ENCODE measurements at places on chromosomes 1 and 21.

DNA sequence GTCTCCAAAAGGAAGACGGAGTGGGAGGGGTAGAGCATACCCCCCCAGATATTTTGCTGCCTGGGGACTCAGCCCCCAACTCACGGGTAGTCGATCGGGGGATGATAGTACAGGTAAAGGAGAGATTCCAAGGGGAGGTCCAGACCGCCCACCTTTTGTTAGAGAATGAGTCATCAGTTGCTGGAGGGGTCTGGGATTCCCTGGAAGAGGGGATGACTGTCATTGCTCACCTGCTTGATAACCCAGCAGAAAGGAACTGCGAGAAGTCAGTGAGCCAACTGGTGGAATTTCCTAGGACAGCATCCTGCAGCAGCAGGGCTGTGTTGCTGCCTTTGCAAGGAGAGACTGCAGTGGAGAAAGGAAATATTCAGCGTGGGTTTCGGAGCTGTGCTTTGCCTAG lies 64.4 kb downstream of the MACF1 start:
- no peak for DNase-seq

GRCh38 chr1:68028566-68028965 lies 21.9 kb downstream of the DIRAS3 start:
- DNase-seq: no peak

DNA sequence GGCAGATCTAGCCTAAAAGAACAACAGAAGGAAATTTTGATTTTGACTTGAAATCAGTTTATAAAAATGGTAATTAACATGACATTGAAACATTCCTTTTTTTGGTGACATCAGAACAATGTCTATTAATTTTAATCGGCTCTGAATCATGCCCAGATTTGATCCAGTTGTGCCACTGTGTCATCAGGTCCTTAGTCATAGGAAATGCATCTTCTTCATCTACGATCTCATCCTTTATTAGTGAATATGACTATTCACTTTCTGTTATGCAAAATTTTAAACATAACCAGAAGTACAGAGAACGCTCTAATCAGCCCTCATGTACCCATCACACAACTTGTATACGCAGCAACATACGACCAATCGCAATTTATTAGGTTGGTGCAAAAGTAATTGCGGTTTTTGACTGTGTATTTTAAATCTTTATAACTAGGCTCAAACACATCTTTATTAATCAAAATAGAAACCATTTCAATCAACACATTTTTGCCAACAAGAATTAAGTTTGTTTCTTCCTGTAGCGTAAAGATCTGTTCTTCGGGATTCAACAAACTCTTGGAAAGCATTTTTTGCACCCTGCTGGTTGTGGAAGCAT lies 40.3 kb upstream of the TLR5 start:
- no peak for DNase-seq

DNA sequence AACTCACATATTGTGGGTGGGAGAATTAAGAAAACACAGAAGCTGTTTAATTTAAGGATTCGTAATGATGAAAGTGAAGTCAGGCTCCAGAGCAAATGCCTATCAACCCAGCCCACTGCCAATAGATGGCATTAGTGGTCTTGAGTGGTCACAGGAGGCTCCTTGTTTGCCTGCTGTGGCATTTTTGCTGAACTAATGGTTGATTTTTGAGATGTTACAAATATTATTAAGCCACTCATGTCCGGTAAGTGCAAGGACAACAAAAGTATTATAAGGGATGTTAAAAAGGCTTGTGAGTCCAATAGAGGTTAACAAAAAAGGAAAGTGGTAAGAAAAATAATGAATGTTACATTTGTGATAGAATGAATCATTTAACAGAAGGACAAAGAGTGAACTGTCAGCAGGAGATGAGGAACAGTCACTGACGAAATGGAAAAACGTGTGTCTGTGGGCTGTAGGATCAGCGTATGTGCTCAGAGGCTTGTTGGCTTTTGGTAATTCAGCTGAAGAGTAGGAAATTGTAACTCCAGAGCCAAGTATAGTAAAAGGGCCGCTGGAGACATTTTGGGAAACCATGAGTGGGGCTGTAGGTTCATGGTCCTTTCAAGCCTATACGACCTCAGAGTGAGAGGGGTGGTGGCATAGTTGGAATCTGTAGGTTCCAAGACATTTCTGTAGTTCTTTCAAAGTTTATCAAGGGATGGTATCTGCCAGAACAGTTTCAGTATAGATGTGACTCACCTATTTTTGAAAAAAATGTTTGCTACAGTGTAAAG lies 11.2 kb downstream of the SFT2D2 start:
- DNase-seq: no peak

DNA sequence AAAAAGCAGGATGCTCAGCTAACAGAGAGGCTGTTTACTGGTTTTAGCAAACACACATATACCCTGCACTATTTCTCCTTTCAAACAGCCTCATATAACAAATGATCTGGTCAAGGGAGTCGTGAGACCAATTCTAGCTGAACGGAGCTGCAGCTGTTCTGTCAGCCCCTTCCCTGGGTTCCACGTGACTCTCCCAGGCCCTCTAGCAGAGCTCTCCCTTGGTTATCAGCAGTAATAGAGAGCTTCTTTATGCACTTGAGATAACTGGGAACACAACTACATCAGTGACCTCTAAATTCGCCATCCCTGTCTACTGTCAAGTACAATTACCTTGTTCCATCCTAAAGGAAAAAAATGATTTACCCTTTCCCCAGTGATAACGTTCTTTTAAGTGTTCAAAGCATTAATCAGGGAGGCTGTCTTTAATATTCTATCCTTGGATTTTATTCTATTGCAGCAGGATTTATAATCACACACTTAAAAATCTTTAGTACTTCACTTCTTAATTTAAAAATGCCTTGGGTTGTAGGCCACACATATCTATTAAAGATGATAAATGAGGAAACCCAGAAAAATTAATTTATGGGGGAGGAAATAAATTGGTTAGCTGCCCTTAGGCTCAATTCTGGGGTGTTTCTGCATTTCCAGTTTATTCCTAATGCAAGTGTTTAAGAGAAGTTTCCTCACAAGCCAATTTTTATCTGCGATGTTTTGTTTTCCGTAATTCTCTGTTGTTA lies 28.2 kb downstream of the PTGER3 start:
- DNase-seq: no peak

GRCh38 chr1:110647254-110647891 lies 27.4 kb downstream of the KCNA3 start:
- peak; percentile 18 for DNase-seq

- no peak for DNase-seq
Observed at GRCh38 chr1:197222025-197222685, 45.9 kb upstream of the CRB1 start.

DNA sequence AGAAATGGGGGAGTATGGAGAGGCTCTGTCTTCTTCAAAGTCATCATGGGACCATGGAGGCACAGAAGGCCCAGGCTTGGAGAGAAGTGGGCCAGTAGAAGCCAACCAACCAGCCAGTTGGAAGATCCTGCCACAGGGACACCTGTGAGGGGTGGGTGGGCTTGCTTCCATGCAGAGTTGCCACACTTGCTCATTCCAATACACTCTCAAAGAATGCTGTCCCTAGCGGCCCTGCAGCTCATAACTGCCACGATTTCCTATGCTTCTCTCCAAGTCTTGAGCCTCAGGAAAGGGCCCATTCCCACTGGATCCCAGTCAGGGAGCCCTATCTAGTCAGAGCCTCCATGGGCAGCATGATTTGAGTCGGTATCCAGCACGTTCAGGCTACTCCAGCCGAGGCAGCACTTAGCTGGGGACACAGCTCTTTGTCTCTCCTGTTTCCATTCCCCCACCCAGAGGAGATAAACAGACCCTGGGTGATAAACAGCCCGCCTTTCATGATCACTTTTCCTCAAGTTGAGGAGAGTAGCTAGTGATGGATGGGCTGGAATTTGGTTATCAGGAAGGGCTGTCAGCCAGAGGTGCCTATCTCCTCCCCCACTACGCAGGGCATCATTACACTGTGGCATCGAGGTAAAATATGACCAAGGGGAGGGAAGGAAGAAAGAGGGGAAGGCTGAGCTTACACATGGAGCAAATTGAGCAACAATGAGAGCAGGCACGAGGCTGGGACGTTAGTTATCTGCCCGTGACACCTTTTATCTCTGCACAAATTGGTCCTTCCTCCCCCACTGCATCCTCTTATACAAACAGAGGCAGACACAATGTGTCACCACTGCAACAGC lies 64.6 kb downstream of the ERI3 start:
- no peak for DNase-seq

GRCh38 chr1:243234978-243235647 lies 20.0 kb downstream of the CEP170 start:
- DNase-seq: no peak

- peak; percentile 54 for DNase-seq
Observed at GRCh38 chr1:46288485-46289133, 14.8 kb downstream of the LRRC41 start.

GRCh38 chr21:44708213-44708865 lies 3.0 kb downstream of the TSPEAR start:
- no peak for DNase-seq

GRCh38 chr1:177119311-177119710 lies 45.2 kb downstream of the ASTN1 start:
- no peak for DNase-seq

DNA sequence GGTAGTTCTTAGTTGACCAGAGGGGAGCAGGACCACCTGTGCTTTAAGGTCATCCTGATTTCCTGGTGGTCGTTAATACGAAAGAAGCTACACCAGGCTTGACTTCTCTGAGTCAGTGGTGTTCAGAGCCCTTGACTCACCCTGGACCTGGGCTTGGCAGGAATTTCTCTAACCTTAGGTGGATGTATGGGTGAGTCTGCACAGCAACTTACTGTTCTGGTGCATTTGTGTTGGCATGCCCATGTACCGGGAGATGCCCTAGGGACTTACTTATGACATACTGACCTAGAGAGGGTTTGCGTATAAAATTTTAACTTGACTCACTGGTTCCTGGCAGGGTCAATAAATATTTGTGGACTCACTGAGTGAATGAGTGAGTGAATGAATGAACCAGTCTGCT lies 304.6 kb downstream of the DISC1 start:
- DNase-seq: no peak

DNA sequence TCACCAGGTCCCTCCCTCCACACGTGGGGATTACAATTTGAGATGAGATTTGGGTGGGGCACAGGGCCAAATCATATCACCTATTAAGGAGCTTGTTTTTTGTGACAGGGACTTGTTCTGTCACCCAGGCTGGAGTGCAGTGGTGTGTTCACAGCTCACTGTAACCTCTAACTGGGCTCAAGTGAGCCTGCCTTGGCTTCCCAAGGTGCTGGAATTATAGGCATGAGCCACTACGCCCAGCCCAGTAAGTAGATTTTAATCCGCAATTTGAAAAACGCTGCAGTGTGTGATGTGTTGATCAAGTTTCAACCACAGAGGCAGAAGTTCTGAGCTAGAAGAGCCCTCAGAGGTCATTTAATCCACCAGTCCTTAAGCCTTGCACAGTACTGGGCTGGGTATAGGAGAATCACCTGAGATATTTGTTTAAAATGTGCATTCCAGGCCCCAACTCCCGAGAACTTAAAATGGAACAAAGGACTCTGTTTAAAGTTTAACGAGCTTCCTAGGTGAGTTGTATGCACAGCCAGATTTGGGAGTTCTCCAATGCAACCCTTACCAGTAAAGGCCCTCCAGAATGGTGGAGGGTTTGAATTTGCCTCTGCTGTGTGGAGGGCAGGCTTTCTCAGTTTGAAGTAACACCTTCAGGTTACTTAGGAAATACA lies 13.4 kb downstream of the RPL11 start:
- no peak for DNase-seq

- no peak for DNase-seq
Observed at GRCh38 chr1:91754816-91755580, 131.0 kb downstream of the TGFBR3 start.

GRCh38 chr1:87279536-87279875 lies 49.2 kb upstream of the LMO4 start:
- no peak for DNase-seq

DNA sequence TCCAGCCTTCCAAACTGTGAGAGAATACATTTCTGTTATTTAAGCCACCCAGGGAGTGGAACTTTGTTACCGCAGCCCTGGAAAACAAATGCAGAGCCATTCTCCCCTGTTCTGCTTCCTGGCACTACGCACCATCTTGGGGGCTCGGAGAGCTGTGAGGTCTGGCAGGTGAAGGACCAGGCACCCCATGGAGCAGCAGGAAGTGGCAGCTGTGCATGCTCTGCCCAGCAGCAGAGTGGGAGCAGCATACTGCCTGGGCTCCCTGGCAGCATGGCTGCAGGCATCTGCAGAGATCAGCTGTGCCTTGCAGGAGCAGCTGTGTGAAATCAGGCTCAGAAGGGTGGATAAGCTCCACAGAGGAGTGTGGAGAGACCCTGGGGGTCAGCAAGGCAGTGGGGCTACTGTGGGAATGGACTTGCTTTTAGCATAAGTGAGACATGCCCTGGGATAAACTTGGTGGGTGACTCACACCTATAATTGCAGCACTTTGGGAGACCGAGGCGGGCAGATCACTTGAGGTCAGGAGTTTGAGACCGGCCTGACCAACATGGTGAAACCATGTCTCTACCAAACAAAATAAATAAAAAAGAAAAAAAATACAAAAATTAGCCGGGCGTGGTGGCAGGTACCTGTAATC lies 17.7 kb upstream of the ZSCAN20 start:
- no peak for DNase-seq

DNA sequence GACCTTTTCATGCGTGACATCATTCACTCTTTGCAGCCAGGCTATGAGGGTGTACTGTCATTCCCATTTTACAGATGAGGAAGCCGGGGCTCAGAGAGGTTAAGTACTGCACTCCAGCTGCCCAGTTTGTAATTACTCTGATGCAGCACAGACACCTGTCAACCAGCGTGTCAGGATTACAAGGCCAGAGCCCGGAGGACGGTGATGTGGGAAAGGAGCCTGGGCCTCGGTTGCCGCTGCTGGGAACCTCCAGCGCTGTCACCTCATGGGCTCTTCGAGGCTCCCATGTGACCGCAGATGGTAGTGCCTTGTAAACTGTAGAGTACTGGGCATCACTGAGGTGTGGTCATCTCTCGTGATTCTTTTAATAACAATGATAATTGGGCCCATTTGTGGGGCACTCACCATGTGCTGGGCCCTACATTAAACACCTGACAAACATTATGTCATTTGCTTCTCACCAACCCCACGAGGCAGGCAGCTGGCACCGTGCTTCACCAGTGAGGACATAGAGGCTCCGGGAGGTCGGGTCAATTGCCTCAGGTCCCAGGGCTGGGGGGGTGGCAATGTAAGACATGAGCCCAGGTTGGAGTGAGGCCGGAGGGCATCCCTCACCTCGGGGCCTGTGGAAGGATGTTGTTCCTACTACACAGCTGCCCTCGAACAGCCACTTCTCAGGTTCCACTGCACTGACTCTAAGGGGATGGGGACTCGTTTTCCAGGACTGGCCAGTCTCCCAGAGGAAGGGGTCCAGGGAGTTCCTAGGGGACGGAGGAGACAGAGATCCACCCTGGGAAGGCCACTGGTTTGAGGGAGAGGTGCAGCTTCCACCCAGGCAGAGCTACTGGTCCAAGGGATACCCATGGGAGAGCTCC lies 42.8 kb upstream of the PADI1 start:
- DNase-seq: no peak

DNA sequence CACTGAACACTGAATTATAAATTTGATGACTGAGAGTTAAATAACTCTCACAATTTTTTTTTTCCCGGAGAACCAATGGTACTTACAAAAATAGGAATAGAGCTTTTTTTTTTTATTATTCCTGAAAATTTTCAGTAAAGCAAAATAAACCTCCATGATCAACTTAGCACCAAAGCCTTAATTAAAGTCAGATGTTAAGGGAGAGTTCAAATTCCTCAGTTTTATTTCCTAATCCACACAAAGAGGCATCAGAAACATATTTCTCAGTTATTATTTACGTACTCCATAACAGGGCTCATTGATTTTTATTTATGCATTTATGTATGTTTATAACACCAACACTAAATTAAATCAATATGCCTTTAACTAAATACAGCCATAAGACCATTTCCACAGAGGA lies 55.5 kb downstream of the PLPPR5 start:
- DNase-seq: no peak

Measured in AG08396 (cell line).